ENCODE measurements at places on chromosomes 4 and X.

DNA sequence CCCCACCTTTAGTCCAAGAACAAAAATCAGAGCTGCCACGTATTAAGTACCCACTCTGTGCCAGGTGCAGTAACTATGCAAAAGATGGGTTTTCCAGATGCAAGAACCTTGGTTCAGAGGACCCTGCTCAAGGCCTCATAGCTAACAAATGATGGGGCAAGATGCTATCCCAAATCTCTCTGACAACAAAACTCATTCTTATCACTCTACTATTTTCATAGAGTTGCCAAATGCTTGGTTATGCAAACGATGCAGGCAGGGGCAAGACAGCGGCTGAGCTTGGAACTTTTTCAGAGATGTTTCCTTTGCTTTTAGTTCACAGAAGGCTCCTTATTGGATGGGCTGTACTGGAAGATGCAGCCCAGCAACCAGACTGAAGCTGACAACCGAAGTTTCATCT, 30.5 kb downstream of the PKD2 start:
- no peaks in the 10 kb centered on the region for H3K27me3 ChIP-seq
- DNase-seq: no peak
- H3K27ac ChIP-seq: no peak overlapping the region

DNA sequence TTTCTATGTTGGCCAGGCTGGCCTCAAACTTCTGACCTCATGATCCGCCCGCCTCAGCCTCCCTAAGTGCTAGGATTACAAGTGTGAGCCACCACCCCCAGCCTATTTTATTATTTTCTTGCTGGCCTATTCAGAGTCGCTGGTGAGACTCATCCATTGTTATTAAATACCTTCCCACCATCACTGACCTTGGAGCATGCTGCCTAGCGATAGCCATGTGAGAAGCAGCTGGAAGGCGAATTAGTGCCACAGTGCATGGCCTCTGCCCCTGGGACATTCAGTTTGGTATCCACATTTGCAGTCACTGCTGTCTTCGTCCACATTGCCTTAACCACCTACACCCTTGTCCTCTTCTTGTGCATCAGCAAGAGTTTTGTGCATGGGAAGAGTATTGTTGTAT, 32.4 kb upstream of the NMU start:
- H3K27me3 ChIP-seq: no peaks in the 10 kb centered on the region
- H3K4me3 ChIP-seq: no peak overlapping the region
- H3K36me3 ChIP-seq: no peaks in the 10 kb centered on the region
- H3K4me1 ChIP-seq: no peaks in the 10 kb centered on the region

DNA sequence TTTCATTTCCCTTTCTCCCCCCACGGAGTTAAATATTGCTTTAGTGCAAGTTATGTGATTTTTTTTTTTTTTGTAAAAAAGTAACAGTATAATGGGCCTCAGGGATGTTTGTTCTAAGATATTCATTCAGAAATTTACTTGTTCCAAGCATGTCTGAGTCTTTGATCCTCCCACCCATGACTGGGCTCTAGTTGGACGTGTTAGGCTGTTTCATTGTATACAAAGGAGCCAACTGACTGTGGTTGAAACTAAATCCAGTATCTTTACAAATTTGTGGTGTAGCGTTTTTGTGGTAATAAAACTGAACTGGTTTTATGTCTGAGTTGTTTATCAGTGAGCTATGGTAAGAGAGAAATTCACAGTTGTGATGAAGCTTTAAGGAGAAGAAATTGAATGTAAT, 74.1 kb downstream of the DOCK11 start:
- H3K4me3 ChIP-seq: no peak overlapping the region
- H3K27me3 ChIP-seq: no peaks in the 10 kb centered on the region
- DNase-seq: no peak
- H3K27ac ChIP-seq: no peak overlapping the region
- H3K36me3 ChIP-seq: no peaks in the 10 kb centered on the region

- H3K27me3 ChIP-seq: no peaks in the 10 kb centered on the region
- DNase-seq: no peak
- H3K4me1 ChIP-seq: no peaks in the 10 kb centered on the region
- no peak overlapping the region for H3K27ac ChIP-seq
- no peaks in the 10 kb centered on the region for H3K36me3 ChIP-seq
These were observed 30.3 kb upstream of the DDX53 start for GRCh38 chrX:22969411-22969810.

DNA sequence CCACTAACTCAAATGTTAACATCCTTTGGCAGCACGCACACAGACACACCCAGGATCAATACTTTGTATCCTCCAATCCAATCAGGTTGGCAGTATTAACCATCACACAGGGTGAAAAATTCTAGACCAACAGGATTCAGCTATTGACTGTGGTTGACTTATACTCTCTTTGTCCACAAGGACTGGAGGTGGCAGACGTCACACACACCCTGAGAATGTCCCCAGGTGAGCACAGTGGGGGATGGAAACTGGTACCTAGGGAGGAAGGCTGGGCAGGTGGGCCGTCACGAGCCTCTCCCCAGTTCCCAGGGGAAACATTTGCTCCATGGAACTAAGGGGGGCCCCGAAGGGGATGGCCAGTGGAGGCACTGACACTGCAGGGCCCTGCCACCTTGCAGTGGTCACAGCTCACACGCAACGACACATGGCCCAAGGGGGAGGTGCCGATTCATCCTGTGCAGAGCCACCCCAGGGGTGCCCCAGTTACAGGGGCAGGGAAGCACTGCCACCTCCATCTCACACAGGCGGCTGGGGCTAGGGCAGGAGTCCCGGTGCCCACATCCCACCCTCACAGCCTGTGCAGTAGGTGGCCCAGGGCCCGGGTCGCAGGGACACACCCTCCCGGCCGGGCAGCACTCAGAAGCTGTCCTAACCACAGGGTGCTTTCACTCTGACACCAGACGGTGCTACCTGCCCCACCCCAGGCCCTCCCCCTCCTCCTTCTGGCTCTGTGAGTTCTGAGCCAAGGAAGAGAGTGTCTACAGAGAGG, 17.4 kb downstream of the ZFYVE28 start:
- no peak overlapping the region for H3K4me3 ChIP-seq
- H3K27ac ChIP-seq: no peak overlapping the region
- no peak for DNase-seq
- no peaks in the 10 kb centered on the region for H3K27me3 ChIP-seq

- H3K4me3 ChIP-seq: no peak within 1 kb of the TSS
- DNase-seq: no peak
- H3K4me1 ChIP-seq: no peaks in the 10 kb centered on the region
- H3K27me3 ChIP-seq: no peaks in the 10 kb centered on the region
- H3K27ac ChIP-seq: no peak within 1 kb of the TSS
These were observed at the start of gene FAM9B for GRCh38 chrX:9033989-9034388. FAM9B (minus strand) TSS chrX:9034127; CDS start chrX:9032986, 1,141 bp downstream.

DNA sequence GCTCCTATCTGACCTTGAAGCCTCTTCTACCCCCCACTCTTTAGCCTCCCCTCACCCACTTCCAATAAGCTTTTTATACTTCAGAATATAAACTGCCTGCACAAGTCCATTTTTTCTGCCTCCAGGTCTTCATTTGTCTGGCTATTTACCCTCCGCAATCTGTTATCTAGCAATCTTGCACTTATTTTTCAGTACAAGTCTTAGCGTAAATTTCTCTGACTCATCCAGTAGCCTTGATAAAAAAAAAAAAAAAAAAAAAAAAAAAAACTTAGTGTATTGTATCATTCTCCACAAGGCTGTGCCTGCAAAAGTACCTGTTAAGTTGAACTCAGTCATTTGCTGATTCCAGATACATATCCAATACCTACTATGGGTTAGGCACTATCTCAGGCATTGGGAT, 219.5 kb upstream of the DKK2 start:
- no peak overlapping the region for H3K27ac ChIP-seq
- H3K27me3 ChIP-seq: no peaks in the 10 kb centered on the region
- no peak overlapping the region for H3K4me3 ChIP-seq

GRCh38 chrX:154990496-154990895, 32.0 kb downstream of the F8 start:
- no peaks in the 10 kb centered on the region for H3K36me3 ChIP-seq
- no peak overlapping the region for H3K4me3 ChIP-seq
- H3K4me1 ChIP-seq: no peaks in the 10 kb centered on the region

DNA sequence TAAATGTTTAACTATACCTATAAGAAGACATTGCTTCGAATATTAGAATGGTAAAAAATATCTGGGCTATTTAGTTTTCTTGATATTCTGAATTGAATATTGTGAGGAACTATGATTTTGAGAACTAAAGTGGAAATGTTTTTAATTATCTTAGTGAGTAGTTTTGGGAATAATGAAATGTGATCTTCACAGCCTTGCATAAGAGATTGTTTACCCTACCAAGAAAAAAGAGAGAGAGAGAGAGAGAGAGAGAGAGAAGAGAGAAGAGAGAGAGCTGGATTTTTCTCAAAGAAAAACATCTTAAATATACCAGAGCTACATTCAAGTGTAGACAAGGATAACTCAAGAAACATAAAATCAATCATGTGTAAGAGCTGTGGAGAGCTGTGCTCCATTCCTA, 148.7 kb upstream of the MAD2L1 start:
- H3K36me3 ChIP-seq: no peaks in the 10 kb centered on the region
- no peaks in the 10 kb centered on the region for H3K27me3 ChIP-seq
- no peak overlapping the region for H3K27ac ChIP-seq
- DNase-seq: no peak

- no peak overlapping the region for H3K27ac ChIP-seq
- H3K27me3 ChIP-seq: no peaks in the 10 kb centered on the region
- no peaks in the 10 kb centered on the region for H3K36me3 ChIP-seq
- no peak for DNase-seq
These were observed 13.8 kb upstream of the FAT1 start for GRCh38 chr4:186737427-186737826.

- H3K4me1 ChIP-seq: no peaks in the 10 kb centered on the region
- no peaks in the 10 kb centered on the region for H3K36me3 ChIP-seq
- H3K27ac ChIP-seq: no peak overlapping the region
- H3K27me3 ChIP-seq: no peaks in the 10 kb centered on the region
These were observed 59.1 kb downstream of the FAM184B start for GRCh38 chr4:17722356-17722700.

GRCh38 chr4:123588631-123589241, 192.1 kb downstream of the SPRY1 start:
- H3K4me1 ChIP-seq: no peaks in the 10 kb centered on the region
- DNase-seq: no peak
- no peak overlapping the region for H3K27ac ChIP-seq
- no peak overlapping the region for H3K4me3 ChIP-seq

DNA sequence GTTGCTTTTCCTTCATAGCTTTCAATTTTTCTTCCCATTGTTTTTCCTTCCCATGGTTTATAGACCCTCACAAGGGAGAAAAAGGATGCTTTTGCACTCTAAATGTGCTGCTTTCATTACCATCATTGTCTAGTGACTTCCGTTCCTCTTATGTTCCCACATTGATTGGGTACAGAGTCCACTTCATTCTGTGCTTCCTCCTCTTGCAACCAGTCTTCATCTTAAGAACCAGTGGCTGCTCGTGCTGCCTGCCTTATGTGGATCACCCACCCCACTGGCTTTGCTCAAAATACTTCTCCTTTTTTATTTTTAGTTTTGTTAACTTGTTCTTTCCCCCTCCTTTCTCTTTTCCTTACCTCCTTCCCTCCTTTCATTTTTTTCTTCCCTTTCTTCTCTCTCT, 76.5 kb upstream of the BOD1L1 start:
- H3K4me3 ChIP-seq: no peak overlapping the region
- no peak for DNase-seq
- no peaks in the 10 kb centered on the region for H3K4me1 ChIP-seq
- H3K36me3 ChIP-seq: no peaks in the 10 kb centered on the region
- no peaks in the 10 kb centered on the region for H3K27me3 ChIP-seq
- H3K27ac ChIP-seq: no peak overlapping the region

DNA sequence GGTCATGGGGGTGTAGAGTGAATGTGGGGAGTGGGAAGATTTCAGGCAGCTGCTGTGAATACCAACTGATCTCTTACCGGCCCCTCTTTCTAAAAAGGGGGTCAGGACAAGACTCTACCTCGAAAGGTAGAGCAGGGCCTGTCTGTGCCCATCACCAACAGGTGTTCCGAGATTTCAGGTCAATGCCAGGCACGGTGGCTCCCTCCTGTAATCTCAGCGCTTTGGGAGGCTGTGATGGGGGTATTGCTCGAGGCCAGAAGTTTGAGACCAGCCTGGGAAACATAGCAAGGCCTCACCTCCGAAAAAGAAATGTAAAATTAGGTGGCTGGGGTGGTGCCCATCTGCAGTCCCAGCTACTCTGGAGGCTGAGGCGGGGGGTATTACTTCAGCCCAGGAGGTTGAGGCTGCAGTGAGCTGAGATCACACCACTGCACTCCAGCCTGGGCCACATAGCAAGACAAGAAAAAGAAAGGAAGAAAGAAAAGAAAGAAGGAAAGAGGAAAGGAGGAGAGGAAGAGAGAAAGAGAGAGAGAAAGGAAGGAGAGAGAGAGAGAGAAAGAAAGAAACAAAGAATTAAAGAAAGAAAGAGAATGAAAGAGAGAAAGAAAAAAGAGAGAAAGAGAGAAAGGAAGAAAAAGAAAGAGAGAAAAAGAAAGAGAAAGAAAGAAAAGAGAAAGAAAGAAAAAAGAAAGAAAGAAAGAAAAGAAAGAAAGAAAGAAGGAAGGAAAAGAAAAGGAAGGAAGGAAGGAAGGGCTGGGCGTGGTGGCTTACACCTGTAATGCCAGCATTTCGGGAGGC, 50.1 kb downstream of the CRLF2 start:
- H3K27me3 ChIP-seq: peaks cover 21% of the 10 kb centered on the region
- no peak overlapping the region for H3K4me3 ChIP-seq
- no peak for DNase-seq
- peaks cover 8% of the 10 kb centered on the region for H3K4me1 ChIP-seq

GRCh38 chrX:19172741-19173140, 50.5 kb upstream of the ADGRG2 start:
- H3K27me3 ChIP-seq: no peaks in the 10 kb centered on the region
- DNase-seq: no peak
- H3K4me3 ChIP-seq: no peak overlapping the region
- H3K4me1 ChIP-seq: no peaks in the 10 kb centered on the region

GRCh38 chrX:43679778-43680177, 23.7 kb downstream of the MAOA start:
- no peaks in the 10 kb centered on the region for H3K36me3 ChIP-seq
- H3K27ac ChIP-seq: no peak overlapping the region
- no peaks in the 10 kb centered on the region for H3K4me1 ChIP-seq
- no peak overlapping the region for H3K4me3 ChIP-seq

DNA sequence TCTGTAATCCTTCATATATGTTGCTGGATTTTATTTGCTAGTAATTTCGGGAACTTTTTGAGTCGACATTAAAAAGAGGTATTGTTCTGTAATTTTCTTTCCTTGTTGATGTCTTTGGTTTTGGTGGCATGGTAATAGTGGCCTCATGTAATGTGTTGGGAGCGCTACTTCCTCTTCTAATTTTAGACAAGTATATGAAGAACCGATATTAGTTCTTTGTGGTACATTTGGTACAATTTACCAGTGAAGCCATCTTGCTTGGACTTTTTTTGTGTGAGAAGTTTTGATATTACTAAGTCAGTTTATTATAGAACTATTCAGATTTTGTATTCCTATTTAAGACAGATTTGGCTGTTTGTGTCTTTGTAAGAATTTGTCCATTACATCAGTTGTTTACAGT, 669.2 kb upstream of the AADAT start:
- H3K4me1 ChIP-seq: no peaks in the 10 kb centered on the region
- H3K4me3 ChIP-seq: no peak overlapping the region
- no peaks in the 10 kb centered on the region for H3K36me3 ChIP-seq
- DNase-seq: no peak
- H3K27ac ChIP-seq: no peak overlapping the region
- H3K27me3 ChIP-seq: no peaks in the 10 kb centered on the region
